ENCODE measurements at places on chromosomes 13 and 19. TPM values are rescaled to one million over a fixed set of nuclear protein-coding genes. Genes with fewer than 3 reads are reported as not detected.
A peak's percentile ranks its signal among the peaks of the same experiment; 100 is the strongest.

DNA sequence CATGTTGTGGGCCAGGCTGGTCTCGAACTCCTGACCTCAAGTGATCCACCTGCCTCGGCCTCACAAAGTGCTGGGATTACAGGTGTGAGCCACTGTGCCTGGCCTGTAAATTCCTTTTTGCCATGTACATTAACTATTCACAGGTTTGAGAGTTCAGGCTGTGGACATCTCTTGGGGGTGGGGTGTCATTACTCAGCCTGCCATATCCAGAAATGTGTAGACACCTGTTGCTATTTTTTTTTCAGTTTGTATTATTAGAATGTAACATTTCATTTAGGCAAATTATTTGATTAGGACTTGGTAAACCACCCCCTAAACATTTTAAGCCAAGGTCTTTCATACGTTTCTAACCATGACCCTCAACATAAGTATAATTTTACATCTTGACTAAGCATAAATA is 20.5 kb downstream of the ZNF227 start:
- DNase-seq, result no peak

DNA sequence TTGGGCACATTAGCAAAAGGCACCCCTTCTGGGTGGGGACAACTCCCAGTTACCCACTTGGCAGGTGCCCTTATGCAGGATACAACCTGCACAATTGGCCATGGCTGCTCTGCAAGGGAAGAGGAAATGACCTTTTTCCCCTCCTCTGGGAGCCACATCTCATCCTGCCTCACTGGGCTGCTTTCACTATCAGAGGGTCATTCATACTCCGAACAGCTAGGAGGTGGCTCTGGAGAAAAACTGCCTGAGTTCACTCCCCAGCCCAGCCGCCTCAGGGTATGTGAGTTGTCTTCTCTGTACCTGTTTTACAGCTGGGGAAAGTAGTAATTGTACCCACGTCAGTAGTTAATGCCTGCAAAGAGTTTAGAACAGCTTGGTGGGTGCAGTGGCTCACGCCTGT is 7.1 kb upstream of the ACTN4 start:
- no peak for DNase-seq

DNA sequence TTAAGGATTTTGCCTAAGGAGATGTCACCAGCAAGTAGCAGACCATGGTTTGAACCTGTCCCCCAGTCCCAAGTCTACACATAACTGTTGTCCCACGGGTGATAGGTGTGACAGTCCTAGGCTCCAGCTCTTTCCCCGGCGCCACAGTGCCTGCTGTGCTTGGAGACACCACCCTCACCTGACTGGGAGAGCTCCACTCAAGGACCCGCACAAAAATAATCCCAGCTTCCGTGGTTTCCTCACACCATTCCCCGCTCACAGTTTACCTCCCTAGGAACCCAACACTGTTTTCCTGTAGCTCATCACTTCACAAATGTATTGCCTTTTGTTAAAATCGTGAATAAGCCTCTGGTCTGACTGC is 19.8 kb upstream of the RASA3 start:
- no peak for DNase-seq

- peak; percentile 75 for DNase-seq
Observed at GRCh38 chr19:55160128-55160985, 2.8 kb upstream of the TNNI3 start.

DNA sequence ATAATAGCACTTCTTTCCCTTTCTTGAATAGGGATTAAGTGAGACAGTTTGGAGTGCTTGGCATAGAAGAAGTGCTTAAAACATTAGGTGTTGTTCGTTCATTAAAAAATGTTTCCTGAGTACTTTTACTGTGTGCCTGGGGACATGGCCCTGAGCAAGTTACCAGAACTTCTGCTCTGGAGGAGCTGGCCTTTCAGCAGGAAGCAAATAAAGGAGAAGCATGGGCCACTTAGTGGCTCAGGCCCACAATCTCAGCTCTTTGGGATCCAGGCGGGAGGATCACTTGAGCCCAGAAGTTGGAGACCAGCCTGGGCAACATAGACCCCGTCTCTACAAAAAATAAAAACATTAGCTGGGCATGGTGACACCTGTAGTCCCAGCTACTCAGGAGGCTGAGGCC is 5.7 kb downstream of the DNM2 start:
- no peak for DNase-seq

DNA sequence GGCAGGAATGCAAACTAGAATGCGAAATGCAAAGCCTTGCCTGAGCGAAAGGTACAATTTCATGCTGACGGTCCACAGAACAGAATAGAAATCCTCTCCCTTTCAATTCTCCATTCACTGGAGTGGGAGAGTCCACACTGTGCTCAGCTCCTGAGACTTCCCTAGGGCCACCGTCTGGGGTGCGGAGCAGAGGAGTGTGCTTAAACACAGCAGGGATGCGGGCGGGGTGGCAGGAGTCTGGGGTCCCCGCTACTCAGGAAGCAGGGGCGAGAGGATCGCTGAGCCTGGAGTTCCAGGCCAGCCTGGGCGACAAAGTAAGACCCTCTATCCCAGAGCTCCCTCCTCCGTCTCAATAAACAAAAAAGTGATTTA is 552 bp upstream of the ZNF816 start:
- no peak for DNase-seq

Gene CATSPERD
- total RNA-seq, result not detected

Gene GNG7
- total RNA-seq, result 3.9 TPM
